ENCODE measurements at places on chromosomes 6 and 20. TPM values are rescaled to one million over a fixed set of nuclear protein-coding genes. Genes with fewer than 3 reads are reported as not detected.

- H3K27ac ChIP-seq: no peak overlapping the region
- no peaks in the 10 kb centered on the region for H3K36me3 ChIP-seq
- no peak overlapping the region for H3K4me3 ChIP-seq
- H3K27me3 ChIP-seq: peaks cover 23% of the 10 kb centered on the region
These were observed 1.4 kb upstream of the FILIP1 start for GRCh38 chr6:75495011-75495410.

DNA sequence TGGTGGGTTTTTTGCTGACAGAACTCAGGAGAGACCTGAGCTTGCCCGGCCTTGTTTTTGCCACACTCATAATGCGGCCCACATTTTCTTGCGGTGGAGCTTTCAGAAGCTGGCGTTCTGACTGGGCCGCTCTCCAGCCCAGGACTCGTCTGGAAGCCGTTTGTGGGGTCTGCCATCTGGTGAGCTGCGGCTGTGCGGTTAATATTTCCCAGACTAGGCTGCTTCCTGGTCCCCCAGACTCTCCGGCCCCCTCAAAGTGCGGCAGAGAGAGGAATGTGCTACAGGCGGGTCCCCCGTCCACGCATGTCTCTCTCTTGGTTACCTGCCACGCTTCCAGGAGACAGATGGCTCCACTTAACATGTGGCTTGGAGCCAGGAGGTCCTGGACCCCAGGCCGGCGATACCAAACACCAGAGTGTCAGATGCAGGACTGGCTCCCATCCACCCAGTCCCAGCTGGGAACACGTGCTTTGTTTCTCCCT lies 128.9 kb upstream of the PMEPA1 start:
- H3K27ac ChIP-seq: no peak overlapping the region
- no peaks in the 10 kb centered on the region for H3K36me3 ChIP-seq
- H3K4me3 ChIP-seq: no peak overlapping the region
- no peaks in the 10 kb centered on the region for H3K4me1 ChIP-seq
- ATAC-seq: no peak

DNA sequence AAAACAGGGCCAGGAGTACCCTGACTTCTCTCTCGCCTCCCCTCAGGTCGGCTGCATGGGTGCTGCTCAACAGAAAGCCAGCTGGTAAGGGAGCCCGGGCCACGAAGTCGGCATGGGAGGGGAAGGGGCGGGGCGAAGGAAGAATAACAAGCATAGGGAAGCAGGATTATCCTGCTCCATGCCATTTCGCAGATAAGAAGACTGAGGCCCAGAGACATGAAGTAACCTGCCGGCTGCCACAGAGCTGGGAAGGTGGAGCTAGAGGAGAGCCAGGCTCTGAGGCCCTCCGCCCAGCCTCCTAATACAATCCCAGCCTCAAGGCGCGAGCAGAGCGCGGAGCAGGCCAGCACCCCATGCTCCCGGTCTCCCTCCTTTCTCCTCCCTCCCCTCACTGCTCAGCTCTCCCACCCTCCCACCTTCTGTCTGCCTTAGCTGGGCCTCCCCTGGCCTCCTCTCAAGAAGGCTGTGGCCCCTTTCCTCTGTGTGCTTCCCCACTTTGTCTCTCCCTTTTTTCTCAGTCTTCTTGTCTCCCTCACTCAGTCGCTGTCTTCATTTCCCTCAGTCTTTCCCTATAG lies 13.2 kb upstream of the HMGA1 start:
- H3K4me3 ChIP-seq: peak overlapping the region; percentile 69
- H3K27me3 ChIP-seq: no peaks in the 10 kb centered on the region
- H3K36me3 ChIP-seq: no peaks in the 10 kb centered on the region
- H3K27ac ChIP-seq: peak overlapping the region; percentile 88
- ATAC-seq: peak; percentile 25

DNA sequence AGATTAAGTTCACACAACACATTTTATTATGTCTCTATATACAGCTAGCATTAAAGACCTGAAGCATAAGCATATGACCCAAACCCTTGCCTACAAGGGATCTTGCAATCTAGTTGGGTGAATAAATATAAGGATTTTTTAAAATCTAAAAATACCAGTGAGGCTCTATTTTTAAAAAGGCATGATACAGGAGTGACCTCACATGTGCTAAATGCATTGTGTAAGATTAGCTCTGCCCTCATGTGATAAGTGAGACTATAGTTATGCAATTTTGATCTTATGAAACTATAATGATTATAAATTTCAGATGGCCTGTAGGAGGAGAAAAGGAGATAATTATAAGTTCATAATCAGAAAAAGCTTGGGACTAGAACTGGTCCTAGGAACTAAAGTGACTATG lies 451.0 kb upstream of the MAN1A1 start:
- no peak overlapping the region for H3K27ac ChIP-seq
- H3K4me1 ChIP-seq: no peaks in the 10 kb centered on the region
- H3K27me3 ChIP-seq: no peaks in the 10 kb centered on the region
- H3K4me3 ChIP-seq: no peak overlapping the region
- no peak for ATAC-seq
- no peaks in the 10 kb centered on the region for H3K36me3 ChIP-seq

DNA sequence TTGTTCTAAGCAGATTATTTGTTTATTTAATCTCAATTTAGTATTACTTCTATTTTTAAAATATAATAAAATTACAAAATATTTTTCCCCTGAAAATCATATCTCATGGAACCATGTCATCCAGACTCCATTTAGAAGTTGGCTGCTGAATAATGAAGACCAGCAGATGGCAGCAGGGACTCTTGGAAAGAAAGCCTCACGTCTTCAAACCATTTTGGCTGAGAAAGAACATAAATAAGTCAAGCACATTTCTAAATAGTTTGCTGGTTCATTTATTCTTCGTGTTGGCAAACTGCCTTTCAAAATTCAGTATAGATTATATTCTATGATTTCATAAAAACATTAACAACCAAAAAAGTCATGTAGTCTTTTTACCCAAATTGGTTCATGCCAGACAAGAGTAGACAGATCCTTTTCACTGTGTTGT lies 71.7 kb downstream of the RCAN2 start:
- no peak for ATAC-seq
- no peak overlapping the region for H3K4me3 ChIP-seq

MCCD1 gene
- not detected for total RNA-seq

CLIC5 gene
- 10.7 TPM for total RNA-seq

Data from activated T-helper 17 cell treated with anti-CD3 and anti-CD28 coated beads, Interleukin-2, amount 50 U/mL, for 72 hours (primary cell).